HCT116 (cell line): ENCODE measurements at places on chromosomes 1 and 21. TPM values are rescaled to one million over a fixed set of nuclear protein-coding genes. Genes with fewer than 3 reads are reported as not detected.

DNA sequence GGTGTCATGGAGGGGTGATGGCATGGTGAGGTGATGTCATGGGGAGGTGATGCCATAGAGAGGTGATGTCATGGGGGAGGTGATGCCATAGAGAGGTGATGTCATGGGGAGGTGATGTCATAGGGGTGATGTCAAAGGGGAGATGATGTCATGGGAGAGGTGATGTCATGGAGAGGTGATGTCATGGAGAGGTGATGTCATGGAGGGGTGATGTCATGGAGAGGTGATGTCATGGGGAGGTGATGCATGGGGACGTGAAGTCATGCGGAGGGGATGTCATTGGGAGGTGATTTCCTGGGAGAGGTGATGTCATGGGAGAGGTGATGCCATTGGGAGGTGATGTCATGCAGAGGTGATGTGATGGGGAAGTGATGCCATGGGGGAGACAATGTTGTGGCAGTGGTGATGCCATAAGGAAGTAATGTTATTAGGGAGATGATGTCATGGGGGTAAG lies 92.1 kb upstream of the C1orf174 start:
- peak; percentile 13 for DNase-seq
- H3K36me3 ChIP-seq = no peaks in the 10 kb centered on the region
- H3K27ac ChIP-seq = no peak overlapping the region
- H3K4me3 ChIP-seq = no peak overlapping the region

DNA sequence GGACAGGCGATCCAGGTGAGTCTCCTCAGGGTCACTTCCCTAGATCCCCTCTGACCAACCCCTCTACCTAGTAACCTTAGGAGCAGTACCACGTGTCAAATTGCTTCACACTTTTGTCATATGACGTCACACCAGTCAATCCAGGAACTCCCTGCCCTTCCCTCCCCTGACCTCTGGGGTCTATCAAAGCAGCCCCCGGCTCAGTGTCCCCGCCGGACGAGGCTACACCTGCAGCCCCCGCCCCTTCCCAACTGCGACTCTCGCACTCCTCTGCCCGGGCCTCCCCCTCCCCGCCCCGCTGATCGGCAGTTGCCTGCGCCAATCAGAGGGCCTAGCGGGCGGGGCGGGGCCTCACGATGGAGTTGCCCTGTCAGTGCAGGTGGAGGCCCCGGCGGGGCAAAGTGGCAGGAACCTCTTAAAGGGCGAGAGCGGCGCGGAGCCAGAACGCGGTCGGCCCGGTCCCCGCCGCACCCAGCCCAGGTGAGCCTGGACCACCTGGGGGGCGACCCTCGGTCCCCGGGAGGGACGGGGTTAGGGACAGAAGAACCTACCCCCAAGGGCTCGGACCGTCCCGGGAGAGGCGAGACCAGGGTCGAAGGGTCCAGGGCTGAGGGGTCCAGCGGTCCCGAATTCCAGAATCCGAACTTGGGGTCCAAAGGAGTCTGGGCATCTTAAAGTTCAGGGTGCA lies 27.5 kb upstream of the EPB41 start:
- no peaks in the 10 kb centered on the region for H3K27me3 ChIP-seq
- H3K4me3 ChIP-seq = peak overlapping the region; percentile 96
- no peaks in the 10 kb centered on the region for H3K36me3 ChIP-seq
- H3K4me1 ChIP-seq = peaks cover 53% of the 10 kb centered on the region
- peak overlapping the region; percentile 72; the same call in 1 of the 2 replicates for H3K27ac ChIP-seq
- peak; percentile 76 for DNase-seq

GRCh38 chr1:51234721-51235425 lies 1.2 kb upstream of the RNF11 start:
- H3K4me1 ChIP-seq = peaks cover 33% of the 10 kb centered on the region
- H3K27ac ChIP-seq = no peak overlapping the region
- no peaks in the 10 kb centered on the region for H3K36me3 ChIP-seq
- DNase-seq = no peak
- H3K27me3 ChIP-seq = no peaks in the 10 kb centered on the region
- H3K4me3 ChIP-seq = no peak overlapping the region

The TMED5 gene
- 32.6 TPM for total RNA-seq

The KDF1 gene
- 23.0 TPM for total RNA-seq

GRCh38 chr1:207831517-207832327 lies 79.2 kb downstream of the CD34 start:
- no peaks in the 10 kb centered on the region for H3K36me3 ChIP-seq
- H3K4me3 ChIP-seq = no peak overlapping the region
- H3K4me1 ChIP-seq = no peaks in the 10 kb centered on the region
- no peaks in the 10 kb centered on the region for H3K27me3 ChIP-seq
- DNase-seq = no peak

The DNM3 gene
- 3.1 TPM for total RNA-seq

DNA sequence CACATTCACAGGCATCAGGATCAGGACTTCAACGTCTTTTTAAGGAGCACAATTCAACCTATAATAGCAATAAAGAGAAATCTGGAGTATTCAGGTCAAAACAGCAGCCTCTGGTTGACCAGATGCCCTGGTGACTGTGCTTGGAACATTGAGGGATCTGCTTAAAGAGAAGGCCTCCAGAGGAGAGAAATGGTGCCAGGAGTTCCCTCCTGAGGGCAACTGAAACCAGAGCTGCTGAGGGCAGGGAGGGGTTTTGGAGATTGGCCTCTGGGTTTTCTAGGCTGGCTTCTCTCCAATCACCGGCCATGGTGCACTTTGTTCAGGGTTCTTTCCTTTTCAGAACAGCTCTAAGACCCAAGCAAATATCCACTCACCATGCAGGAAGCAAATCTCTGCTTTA lies 190.7 kb upstream of the KIAA0040 start:
- H3K27ac ChIP-seq = no peak overlapping the region
- DNase-seq = no peak
- H3K36me3 ChIP-seq = no peaks in the 10 kb centered on the region
- H3K4me3 ChIP-seq = no peak overlapping the region
- peaks cover 63% of the 10 kb centered on the region; the same call in 1 of the 2 replicates for H3K27me3 ChIP-seq
- no peaks in the 10 kb centered on the region for H3K4me1 ChIP-seq

The C1QTNF12 gene
- total RNA-seq = 6.9 TPM

- DNase-seq = no peak
- no peaks in the 10 kb centered on the region for H3K4me1 ChIP-seq
- no peaks in the 10 kb centered on the region for H3K36me3 ChIP-seq
- no peak overlapping the region for H3K27ac ChIP-seq
Measured at GRCh38 chr1:21045351-21045750, 131.3 kb downstream of the EIF4G3 start.

GRCh38 chr1:67723620-67724019 lies 38.6 kb downstream of the GADD45A start:
- H3K27ac ChIP-seq = no peak overlapping the region
- H3K4me3 ChIP-seq = no peak overlapping the region
- no peaks in the 10 kb centered on the region for H3K36me3 ChIP-seq
- no peaks in the 10 kb centered on the region for H3K27me3 ChIP-seq

DNA sequence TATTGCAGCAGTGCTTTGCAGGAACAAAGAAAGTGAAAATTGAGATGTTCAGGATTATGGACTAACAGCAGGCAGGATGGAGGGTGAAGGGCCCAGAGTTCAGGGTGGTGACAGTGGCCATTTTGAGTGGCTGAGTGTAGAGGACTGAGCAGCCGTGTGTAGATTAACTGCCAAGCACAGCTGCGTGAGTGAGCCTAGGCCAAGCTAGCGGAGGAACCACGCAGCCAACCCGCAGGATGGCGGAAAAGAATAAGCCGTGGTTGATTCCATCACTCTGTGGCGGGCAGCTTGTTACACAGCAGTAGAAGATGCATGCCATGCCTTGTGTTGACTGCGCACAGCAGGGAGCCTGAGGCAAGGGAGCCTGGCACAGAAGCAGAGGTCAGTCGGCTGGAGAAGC lies 102.5 kb upstream of the KIF26B start:
- H3K27ac ChIP-seq = no peak overlapping the region
- H3K4me3 ChIP-seq = no peak overlapping the region

GRCh38 chr1:173241528-173242347 lies 34.6 kb upstream of the TNFSF4 start:
- no peak for DNase-seq
- H3K27me3 ChIP-seq = no peaks in the 10 kb centered on the region
- H3K4me3 ChIP-seq = no peak overlapping the region
- no peaks in the 10 kb centered on the region for H3K36me3 ChIP-seq
- H3K4me1 ChIP-seq = no peaks in the 10 kb centered on the region

The GCSAML gene
- not detected for total RNA-seq

DNA sequence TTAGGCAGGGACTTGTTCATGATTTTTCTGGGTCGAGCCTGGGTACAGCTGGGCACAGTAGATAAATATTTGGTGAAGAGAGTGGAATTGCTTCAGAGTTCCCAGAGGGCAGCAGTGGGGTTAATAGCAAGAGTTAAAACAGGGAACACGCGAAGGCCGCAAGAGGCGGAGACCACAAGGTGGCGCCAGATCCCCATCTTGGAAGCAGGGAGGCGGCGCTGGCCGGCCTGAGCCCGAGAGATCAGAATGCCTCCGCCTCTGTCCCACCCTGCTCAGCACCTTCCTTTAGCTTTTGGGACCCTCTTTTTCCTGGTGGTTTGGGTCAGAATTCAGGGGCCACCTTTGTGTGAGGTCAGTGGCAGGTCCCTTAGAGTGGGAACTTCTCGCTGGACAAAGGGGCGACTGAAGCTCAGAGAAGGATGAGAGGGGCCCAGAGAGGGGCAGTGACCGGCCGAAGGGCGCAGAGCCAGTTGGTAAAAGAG lies 6.5 kb upstream of the PADI2 start:
- H3K4me1 ChIP-seq = peaks cover 38% of the 10 kb centered on the region
- H3K27ac ChIP-seq = no peak overlapping the region
- no peak overlapping the region for H3K4me3 ChIP-seq

GRCh38 chr1:237779356-237779755 lies 111.4 kb downstream of the ZP4 start:
- H3K27ac ChIP-seq = no peak overlapping the region
- H3K27me3 ChIP-seq = no peaks in the 10 kb centered on the region
- no peak for DNase-seq
- H3K4me1 ChIP-seq = no peaks in the 10 kb centered on the region
- H3K36me3 ChIP-seq = no peaks in the 10 kb centered on the region

DNA sequence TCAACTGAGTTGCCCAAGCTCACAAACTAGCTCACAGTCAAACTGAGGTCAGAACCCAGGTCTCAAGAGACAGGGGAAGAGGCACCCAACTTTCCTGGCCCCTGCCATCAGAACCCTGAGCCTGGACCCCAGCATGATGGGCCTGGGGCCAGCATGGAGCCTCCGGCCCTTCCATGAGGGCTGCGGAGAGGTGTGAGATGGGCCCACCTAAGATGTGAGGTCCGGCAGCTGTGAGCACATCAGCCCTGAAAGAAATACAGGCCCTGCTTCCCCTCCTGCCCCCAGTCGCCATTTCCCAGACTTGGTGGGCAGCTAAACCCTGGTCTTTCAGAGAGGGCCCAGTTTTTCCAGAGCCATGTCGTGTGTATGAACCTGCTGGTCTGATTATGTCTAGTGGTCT lies 30.6 kb downstream of the QSOX1 start:
- H3K27me3 ChIP-seq = no peaks in the 10 kb centered on the region
- no peaks in the 10 kb centered on the region for H3K4me1 ChIP-seq
- no peak overlapping the region for H3K4me3 ChIP-seq
- no peak overlapping the region for H3K27ac ChIP-seq
- no peak for DNase-seq

The FCRL2 gene
- not detected for total RNA-seq

DNA sequence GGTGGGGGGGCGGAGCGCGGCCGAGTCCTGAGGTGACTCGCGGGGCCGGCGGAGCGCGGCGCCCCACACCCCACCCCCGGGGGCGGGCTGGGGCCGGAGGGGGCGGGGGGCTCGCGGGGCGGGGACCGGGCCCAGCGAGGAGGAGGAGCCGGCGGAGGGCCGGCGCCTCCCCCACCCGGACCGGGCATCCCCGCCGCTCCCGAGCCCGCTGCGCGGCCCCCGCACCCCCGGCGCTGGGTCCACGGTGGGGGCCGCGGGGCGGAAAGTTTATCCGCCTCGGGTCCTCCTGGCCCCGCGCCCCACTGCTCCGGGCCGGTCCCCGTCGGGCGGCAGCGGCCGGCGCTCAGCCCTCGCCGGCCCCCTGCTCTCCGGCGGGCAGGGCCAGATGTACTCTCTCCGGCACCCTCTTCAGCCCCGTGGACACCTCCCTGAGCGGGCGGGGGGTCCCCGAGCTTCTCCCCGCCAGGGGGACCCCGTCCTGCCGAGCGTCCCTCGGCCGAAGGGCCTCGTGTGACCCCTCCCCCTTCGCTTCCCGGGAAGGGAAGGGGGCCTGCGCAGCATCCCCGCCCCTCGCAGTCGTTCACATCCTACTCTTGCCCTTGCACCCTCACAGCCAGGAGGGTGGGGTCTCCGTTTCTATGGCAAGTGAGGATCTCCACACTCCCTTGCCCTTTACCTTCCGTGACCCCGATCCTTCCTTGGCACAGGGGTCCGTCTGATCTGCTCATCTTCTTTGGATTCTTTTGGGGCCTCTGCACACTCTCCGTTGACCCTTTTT lies 663 bp downstream of the CAMTA1 start:
- H3K27me3 ChIP-seq = no peaks in the 10 kb centered on the region
- H3K36me3 ChIP-seq = no peaks in the 10 kb centered on the region
- no peak for DNase-seq
- H3K27ac ChIP-seq = peak overlapping the region; percentile 45; the same call in 1 of the 2 replicates
- H3K4me1 ChIP-seq = peaks cover 5% of the 10 kb centered on the region; the same call in 1 of the 2 replicates

DNA sequence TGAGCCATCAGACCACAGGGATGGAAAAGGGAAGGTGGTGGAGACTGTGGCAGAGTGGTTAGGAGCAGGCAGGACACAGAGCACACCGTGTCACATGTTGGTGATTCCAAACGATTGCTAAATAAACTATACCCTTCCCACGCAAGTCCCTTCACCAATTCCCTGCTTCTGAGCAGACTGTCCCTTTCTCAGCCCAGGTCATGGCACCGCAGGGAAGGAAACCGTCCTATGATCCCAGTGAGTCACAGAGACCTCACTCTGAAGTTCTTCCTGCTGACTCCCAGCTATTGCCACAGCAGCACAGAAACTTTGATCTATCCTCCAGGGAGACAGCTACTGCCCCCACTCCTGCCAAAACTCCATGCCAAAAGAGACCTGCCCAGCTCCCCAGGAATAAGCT lies 19.2 kb downstream of the RIMS3 start:
- H3K27me3 ChIP-seq = no peaks in the 10 kb centered on the region
- no peaks in the 10 kb centered on the region for H3K36me3 ChIP-seq
- H3K4me3 ChIP-seq = no peak overlapping the region
- peak; percentile 39 for DNase-seq
- 0 out of 2 replicates have a peak overlapping the region, but pooled peaks have one; percentile 1 for H3K27ac ChIP-seq
- H3K4me1 ChIP-seq = peaks cover 49% of the 10 kb centered on the region

- no peaks in the 10 kb centered on the region for H3K27me3 ChIP-seq
- H3K4me3 ChIP-seq = no peak overlapping the region
Measured at GRCh38 chr1:80962564-80962963, 838.2 kb upstream of the ADGRL2 start.

The INAVA gene
- 18.8 TPM for total RNA-seq

- H3K27me3 ChIP-seq = no peaks in the 10 kb centered on the region
- H3K27ac ChIP-seq = no peak overlapping the region
- no peak for DNase-seq
- no peaks in the 10 kb centered on the region for H3K4me1 ChIP-seq
- no peaks in the 10 kb centered on the region for H3K36me3 ChIP-seq
Measured at GRCh38 chr21:17979763-17980162, 160.6 kb upstream of the C21orf91 start.

- no peak for DNase-seq
- H3K27me3 ChIP-seq = no peaks in the 10 kb centered on the region
- no peaks in the 10 kb centered on the region for H3K36me3 ChIP-seq
Measured at GRCh38 chr1:156106624-156107488, 7.7 kb upstream of the LMNA start.

The USH2A gene
- not detected for total RNA-seq
